Fibroblast of lung (primary cell): ENCODE measurements at places on chromosomes 1 and 21. TPM values are rescaled to one million over a fixed set of nuclear protein-coding genes. Genes with fewer than 3 reads are reported as not detected.

GRCh38 chr1:94154989-94155388 lies 34.0 kb upstream of the ABCA4 start:
- H3K4me1 ChIP-seq, result no peaks in the 10 kb centered on the region
- H3K36me3 ChIP-seq, result no peaks in the 10 kb centered on the region
- H3K27me3 ChIP-seq, result no peaks in the 10 kb centered on the region
- no peak overlapping the region for H3K4me3 ChIP-seq

DNA sequence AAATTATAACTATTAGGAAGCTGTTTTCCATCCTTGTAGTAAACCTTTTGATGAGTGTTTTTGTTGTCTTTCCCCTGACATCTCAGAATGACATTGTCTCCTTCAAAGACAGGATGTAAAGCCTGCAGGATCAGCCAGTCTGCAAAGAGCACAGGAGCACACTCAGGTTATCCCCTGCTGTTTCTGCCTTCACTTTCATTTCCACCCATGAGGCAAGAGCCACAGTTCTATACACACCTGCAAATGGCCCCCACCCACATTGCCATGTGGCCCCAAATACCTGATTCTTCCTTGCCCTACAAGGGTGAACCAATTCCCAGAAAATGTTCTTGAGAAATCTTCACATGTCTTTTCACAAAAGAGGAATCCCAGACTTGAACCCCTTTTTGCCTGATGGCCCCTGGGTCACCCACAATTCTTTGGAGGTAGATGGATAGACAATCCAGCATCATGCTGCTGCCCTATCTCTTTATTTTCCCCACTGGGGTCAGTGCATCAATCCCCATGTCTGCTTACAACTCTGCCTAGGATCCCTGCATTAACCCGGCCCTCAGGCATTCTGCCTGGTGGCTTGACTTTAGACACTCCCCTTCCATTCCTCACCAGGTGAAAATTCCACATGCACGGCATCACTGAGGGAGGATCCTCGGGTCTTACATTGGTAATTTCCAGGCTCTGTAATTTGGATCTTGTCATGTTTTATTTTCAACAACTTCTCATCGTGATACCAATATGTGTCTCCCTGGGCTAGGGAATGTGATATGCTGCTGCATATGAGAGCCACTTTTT lies 2.6 kb downstream of the FCRL3 start:
- no peaks in the 10 kb centered on the region for H3K36me3 ChIP-seq
- no peak overlapping the region for H3K4me3 ChIP-seq
- DNase-seq, result no peak

RUSC1 gene
- 16.4 and 22.8 TPM in 2 replicates for polyA plus RNA-seq

- H3K27me3 ChIP-seq, result no peaks in the 10 kb centered on the region
- peak overlapping the region; percentile 95 for H3K4me3 ChIP-seq
- H3K27ac ChIP-seq, result peak overlapping the region; percentile 99
- peak; percentile 70 for DNase-seq
These were observed 1.2 kb downstream of the SZRD1 start for GRCh38 chr1:16367968-16368890.

GRCh38 chr1:6062670-6063069 lies 17.0 kb downstream of the KCNAB2 start:
- no peak overlapping the region for H3K4me3 ChIP-seq
- DNase-seq, result no peak
- no peak overlapping the region for H3K27ac ChIP-seq
- H3K4me1 ChIP-seq, result no peaks in the 10 kb centered on the region
- no peaks in the 10 kb centered on the region for H3K36me3 ChIP-seq

COA6 gene
- 21.7 and 28.1 TPM in 2 replicates for polyA plus RNA-seq

GRCh38 chr1:44327679-44328491 lies 27.2 kb downstream of the ERI3 start:
- H3K4me1 ChIP-seq, result peaks cover 10% of the 10 kb centered on the region
- H3K27ac ChIP-seq, result peak overlapping the region; percentile 73
- H3K27me3 ChIP-seq, result no peaks in the 10 kb centered on the region
- peak; percentile 100 for DNase-seq
- H3K36me3 ChIP-seq, result no peaks in the 10 kb centered on the region

DNA sequence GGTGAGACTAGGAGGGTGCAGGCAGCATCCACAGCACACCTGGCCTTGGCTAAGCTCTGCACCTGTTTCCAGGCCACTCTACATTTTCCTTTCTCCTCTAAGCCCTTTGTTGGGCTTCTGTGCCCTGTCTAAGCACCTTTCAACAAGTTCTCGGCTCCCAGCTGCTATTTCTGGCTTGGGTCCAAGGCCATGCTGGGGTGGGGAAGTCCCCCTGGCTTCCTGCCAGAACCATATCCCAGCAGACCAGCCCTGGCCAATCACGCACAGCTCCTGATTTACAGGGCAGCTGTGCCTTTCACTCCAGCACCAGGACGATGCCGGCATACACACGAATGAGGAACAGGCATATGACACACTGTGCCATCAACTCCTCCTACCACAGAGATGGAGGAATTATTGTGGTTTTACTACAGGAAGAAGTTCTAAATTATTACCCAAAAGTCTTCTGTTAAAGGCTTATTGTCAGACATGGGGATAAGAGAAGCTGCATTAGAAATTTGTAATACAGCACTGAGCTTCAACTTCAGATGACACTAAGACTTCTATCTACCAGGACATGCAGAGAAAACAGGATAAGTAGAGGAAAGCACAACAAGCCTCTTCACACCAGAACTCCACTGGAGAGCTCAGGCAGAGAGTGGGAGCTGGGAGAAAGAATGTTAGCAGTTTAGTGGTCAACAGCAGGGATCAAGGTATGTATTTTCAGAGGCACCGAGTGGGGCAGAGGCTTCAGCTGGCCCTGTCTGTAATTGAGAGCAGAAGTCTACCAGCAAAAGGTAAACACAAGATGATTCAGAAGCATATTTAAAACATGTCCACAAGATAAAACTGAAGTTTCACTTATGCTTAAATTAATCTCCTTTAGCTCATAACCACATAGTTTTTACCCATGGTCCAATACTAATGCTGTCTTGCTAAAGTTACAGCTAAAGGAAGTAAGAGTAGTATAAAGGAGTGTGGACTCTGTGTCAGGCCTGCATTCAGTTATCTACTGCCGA lies 37.4 kb downstream of the TRIT1 start:
- H3K36me3 ChIP-seq, result peaks cover 2% of the 10 kb centered on the region
- peaks cover 14% of the 10 kb centered on the region for H3K4me1 ChIP-seq
- no peak overlapping the region for H3K4me3 ChIP-seq
- peak overlapping the region; percentile 26 for H3K27ac ChIP-seq

DNA sequence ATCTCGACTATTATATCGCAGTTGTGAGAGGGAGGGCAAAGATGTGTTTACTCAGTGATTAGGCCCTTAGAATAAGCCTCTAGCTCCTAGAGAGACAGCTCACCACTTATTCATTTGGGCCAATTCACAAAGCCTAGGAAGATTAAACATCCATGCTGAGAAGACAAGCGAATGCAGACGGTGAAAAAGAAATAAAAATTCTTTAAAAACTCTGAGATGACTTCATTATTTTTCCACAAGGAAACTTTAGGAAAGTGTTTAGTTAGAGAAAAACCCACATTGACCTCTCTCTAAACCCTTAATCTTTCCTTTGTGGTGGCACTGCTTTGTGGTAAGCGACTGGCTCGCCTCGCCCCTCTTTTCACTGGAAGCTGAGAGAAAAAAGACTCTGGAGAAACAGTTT lies 146.8 kb upstream of the DMRTA2 start:
- no peak for DNase-seq
- no peaks in the 10 kb centered on the region for H3K4me1 ChIP-seq
- H3K36me3 ChIP-seq, result no peaks in the 10 kb centered on the region

DNA sequence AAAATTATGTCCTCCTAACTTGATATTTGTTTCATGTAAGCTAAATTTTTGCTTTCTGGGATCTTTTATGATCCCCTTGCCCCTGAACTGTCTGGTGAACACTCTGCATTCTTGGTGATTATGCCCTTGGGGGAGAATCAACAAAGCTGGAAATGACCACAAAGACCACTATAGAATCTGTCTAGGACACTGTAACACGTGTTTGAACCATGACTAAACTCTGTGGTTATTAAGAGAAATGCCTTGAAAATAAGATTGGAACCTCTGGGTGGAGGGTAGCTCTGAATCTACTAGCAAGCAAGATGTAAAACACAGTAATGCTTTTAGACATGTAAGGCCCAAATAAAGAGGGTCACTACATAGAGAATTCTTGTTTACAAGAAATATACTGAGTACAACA lies 237.5 kb downstream of the HMCN1 start:
- H3K27ac ChIP-seq, result no peak overlapping the region
- peak; percentile 97 for DNase-seq
- H3K27me3 ChIP-seq, result no peaks in the 10 kb centered on the region
- no peaks in the 10 kb centered on the region for H3K36me3 ChIP-seq
- peaks cover 6% of the 10 kb centered on the region for H3K4me1 ChIP-seq
- no peak overlapping the region for H3K4me3 ChIP-seq

GRCh38 chr1:21324368-21325141 lies 34.3 kb upstream of the ECE1 start:
- peaks cover 4% of the 10 kb centered on the region for H3K36me3 ChIP-seq
- DNase-seq, result peak; percentile 92
- H3K27ac ChIP-seq, result peak overlapping the region; percentile 64
- no peak overlapping the region for H3K4me3 ChIP-seq
- H3K27me3 ChIP-seq, result no peaks in the 10 kb centered on the region

TTC24 gene
- polyA plus RNA-seq, result not detected in 2 replicates
